NCI-H1436 (cell line): ENCODE measurements at places on chromosomes 11 and 22.

- DNase-seq, result no peak
These were observed 7.0 kb upstream of the CAPN5 start for GRCh38 chr11:77059806-77060205.

DNA sequence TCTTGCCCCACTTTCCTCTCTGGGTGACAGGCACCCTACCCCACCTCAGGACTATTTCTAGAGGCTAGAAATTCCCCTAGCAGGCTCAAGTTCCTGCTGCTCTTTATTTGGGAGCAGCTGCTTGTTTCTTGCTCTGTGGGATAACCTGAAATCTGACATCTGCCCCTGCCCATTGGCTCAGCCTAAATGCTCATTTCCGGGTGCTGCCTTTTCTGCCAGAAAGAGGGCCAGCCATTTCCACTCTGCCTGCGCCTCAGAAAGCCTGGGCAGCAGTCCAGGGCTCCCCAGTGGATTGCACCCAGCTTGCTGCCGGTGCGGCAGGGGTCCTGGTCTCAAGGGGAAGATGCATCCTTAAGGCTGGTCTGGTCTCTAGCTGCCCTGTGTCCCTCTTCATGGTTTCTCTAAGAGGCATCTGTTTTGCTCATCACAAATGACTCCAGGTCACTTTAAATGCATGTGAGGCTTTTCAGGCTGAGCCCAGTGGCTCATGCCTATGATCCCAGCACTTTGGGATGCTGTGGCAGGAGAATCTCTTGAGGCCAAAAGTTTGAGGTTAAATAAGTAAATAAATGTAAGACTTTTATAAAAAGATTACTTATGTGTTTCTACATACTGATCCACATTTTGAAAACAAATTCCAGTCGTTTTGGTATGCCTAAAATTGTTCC lies 10.3 kb upstream of the PNPLA5 start:
- no peak for DNase-seq

GRCh38 chr11:64367931-64368672 lies 9.1 kb downstream of the RPS6KA4 start:
- DNase-seq, result no peak

GRCh38 chr11:111798279-111798678 lies 32.1 kb upstream of the PPP2R1B start:
- DNase-seq, result peak; percentile 13

DNA sequence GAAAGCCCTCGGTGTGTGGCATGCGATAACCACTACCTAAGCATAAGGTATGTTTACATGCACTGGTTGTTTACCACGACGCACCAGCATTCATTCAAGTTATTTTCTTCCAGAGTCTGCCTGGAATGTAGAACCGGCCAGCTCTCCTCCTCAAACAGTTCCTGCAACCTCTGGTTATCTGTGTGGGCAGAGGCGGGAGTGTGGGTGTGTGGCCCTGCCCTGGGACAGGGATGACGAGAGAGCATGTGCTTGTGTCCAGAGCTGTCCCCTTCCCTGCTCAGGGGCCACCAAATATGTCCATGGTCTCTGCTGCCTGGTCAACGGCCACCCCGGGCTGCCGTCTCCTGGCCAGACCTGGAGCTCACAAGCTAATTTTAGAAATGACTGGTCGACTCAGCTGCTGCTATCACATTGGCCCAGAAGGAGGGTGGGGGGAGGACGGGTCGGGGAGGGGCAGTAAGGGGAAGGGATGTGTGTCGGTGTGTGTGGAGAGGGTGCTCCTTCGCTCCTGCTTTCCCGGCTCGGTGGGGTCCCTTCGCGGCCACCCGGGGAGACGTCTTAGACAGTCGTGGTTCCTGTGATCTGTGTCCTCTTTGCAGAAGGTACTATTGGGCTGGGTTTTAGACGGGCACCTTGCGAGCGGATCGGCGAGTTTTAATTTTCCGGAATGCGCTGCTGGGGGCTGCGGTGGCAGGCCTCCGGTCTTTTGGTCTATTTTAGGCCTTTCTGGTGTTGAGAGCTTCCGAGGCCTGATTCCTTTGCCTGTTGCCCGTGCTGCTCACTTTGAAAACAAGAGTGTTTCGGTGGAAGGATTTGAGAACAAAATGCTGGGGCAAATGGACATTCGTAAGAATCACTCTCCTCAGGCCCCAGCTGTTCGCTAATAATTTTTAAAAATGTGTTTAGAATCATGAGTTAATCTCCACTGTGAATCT lies at the start of gene MYO18B:
TSS of gene MYO18B (plus strand) at position 497 of the 935 bp plus-strand sequence. CDS start 18,905 bp downstream, outside the sequence.
- no peak for DNase-seq

GRCh38 chr11:31813391-31814175 lies 2.5 kb upstream of the PAX6 start:
- no peak for DNase-seq

DNA sequence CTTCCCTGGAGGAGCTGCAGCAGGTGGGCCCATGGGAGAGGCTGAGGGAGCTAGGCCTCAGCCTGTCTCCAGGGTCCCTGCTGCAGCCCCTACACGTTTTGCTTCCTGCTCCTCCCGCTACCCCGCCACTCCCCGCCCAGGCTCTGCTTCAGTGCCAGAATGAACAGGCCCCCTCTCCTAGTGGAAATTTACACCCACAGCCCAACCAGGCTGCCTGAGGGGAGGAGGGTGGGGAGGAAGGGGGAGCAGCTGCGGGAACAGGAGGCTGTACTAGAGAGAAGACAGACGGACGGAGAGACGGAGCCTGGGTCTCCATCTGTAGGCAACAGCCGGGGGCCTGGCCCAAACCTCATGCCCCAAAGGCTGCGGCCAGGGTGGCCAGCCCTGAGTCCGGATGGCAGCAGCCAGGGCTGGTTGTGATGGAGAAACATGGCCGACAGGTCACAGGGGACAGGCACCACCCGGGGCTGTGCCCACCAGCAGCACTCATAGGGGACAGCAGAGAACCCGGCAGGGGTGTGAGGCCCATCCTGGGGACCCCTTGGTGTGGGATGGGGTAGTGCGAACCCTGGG lies 20.6 kb downstream of the FLRT1 start:
- peak; percentile 8 for DNase-seq

DNA sequence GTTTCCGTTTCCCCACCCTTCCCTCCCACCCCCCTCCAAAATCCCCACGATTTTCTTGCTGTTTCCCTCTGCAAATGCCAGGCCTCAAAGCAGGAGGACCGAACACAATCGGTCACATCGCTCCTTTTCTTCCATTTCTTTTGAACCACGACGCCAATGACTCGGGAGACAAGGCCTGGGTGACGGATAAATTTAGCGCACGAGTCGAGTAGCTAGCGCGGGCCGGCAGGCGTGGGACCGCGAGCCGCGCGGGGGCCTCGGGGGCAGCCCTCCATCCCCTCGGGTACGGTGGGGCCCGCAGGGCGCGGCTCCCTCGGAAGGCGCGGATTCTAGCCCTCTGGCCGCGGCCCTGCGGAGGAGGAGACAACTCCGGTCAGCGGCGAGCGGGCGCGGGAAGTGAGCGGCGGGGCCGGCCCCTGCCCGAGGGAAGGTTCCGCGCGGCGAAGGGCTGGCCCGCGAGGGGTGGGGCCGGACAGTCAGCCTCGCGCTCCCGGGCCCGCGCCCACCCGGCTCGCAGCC lies 414 bp downstream of the JOSD1 start:
- peak; percentile 47 for DNase-seq

DNA sequence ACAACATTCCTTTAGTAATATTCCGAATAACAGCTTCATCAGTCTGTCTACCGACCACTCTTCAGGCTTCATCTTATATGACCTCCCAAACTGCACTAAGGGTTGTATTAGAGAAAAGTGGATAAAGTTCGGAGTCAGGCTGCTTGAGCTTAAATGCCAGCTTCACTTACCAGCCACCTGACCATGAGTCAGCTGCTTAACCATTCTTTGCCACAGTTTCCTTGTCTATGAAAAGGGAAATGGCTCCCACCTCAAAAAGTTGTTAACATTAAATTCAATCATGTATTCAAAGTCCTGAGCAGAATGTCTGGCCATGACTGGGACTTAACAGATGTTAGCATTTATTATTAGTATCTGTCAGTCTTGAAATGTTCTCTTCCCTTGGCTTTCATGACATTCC lies 20.9 kb downstream of the LIMK2 start:
- DNase-seq, result no peak

DNA sequence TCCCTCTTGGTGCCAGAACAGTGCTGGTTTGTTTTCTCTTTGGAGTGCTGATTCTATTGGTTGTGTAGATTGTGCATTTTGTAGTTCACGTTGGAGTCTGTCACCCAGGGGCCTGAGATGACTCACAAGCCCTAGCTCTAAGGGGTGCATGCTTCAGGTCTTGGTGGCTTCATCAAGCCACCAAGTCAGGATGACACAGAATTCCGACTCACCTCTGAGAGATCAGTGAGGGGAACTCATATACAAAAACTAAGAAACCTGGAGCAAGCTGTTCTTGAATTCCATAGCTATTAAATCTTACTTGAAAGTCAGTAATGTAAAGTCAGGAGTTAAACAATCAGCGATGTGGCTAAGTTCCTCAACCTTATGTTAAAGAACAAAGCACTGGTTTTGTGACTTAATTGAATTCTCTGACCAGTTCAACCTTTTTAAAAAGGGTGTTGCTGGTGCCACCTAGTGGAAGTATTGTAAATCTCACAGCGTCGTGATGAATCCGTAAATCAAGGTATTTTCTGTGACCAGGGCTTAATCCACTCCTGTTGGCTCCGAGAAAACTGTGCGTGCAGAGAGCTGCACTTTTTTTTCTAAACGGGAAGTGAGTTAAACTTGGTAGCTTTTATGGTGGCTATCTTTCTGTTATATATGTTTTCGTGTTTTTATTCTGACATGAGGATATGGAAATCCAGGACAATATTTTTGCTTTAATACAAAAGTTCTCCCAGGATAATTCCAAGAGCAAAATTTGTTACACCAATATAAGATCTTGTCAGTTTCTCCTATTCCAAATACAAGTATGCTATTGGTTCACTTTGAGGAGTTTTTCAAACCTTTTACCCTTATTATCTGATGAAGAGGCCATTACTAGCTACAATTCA lies 14.6 kb downstream of the MMP13 start:
- peak; percentile 44 for DNase-seq

DNA sequence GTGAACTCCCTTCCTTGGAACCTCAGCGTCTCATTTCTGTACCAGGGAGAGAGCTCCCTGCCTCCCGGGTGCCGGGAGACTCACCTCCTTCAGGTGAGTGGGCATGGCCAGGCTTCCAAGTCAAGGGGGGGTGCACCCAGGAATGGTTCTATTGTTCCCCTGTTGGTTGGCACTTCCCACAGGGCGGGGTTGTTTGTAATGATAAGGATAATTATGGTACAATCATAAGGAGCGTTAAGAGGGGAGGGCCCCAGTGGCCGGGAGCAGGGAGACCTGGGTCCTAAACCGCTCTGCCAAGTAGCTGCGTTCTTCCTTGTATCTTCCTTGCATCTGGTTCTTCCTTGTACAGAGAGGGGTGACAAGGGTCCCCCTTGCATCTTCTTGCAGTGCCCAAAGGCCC lies 79.1 kb downstream of the LRRC32 start:
- DNase-seq, result no peak

GRCh38 chr11:61079416-61080150 lies 22.7 kb upstream of the CD5 start:
- DNase-seq, result no peak

DNA sequence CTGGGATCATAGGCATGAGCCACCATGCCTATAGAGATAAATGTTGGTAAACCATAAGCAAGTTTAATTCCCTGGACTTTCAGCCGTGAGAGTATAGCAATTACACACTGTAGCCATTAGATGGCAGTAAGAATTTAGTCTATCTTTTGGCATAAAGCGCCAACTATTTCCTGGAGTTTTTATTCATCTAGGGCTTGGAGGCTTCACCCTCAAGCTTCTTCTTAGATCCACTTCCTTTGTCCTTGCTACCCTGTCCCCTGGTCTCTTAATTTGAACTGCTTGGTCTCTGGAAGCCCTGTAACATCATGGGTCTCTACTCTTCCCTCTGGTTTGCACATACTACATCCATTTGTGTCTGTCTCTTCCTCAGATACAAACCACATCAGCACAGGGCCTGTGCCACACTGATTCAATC lies 38.2 kb downstream of the OR10A6 start:
- peak; percentile 19 for DNase-seq

- no peak for DNase-seq
These were observed 19.4 kb upstream of the TSKU start for GRCh38 chr11:76763573-76764346.

DNA sequence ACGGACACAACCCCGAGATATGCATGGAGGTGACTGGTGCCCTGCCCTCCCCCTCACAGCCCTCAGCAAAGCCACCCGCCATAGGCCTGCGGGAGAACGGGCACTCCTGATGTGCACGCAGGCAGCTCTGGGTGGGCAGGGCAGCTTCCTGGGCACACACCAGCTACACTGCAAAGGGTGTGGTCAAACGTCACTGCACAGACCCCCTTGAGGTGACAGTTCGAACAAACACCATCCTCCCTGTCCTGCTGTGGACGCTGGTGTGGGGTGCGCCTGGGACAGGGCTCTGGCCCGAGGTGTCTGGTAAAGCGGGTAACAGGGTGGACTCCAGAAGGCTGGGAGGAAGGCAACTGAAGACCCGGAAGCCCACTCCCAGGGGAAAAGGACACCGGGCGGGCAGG lies 21.9 kb upstream of the MOB2 start:
- no peak for DNase-seq
